ENCODE measurements at places on chromosomes 11 and 22.

DNA sequence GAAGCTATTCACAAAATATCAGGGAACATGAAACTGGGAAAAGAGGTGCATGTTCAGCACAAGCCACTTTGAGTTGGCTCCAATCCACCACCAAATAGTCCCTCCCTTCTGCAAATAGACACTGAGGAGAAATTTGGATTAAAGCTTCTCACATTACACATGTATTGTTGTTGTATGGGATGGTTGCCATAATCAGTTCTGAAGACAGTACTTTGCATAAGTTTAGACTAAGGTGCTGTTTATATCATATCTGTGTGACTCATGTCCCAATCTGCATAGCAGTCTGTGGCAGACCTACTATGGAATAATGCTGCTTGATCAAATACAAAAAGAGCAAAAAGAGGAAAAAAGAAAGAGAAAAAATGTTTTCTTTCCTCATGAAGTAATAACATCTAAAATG lies 376.7 kb upstream of the DDI1 start:
- DNase-seq, result no peak

GRCh38 chr11:120774591-120775386 lies 249.1 kb upstream of the TBCEL start:
- DNase-seq, result no peak

DNA sequence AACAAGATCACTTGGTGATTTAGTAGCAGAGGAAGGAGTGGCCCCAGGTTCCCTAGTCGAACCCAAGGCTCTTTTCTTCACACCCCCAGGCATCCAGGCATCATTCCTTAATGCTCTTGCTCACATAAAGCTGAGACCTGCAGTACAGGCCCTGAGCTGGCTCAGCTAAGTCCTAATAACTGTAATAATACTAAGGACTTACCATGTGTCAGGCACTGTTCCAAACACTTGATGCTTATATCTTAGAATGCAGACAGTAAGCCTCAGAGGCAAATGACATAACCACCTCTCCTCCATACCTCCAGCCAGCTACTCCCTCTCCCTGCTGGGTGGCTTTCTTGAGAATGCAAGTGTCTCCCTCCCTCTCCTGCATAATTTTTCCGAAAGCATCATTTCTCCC lies 33.2 kb downstream of the ANKK1 start:
- no peak for DNase-seq

GRCh38 chr11:44443836-44444769 lies 121.4 kb upstream of the CD82 start:
- DNase-seq, result no peak

GRCh38 chr11:77370217-77370616 lies 68.7 kb upstream of the GDPD4 start:
- no peak for DNase-seq

DNA sequence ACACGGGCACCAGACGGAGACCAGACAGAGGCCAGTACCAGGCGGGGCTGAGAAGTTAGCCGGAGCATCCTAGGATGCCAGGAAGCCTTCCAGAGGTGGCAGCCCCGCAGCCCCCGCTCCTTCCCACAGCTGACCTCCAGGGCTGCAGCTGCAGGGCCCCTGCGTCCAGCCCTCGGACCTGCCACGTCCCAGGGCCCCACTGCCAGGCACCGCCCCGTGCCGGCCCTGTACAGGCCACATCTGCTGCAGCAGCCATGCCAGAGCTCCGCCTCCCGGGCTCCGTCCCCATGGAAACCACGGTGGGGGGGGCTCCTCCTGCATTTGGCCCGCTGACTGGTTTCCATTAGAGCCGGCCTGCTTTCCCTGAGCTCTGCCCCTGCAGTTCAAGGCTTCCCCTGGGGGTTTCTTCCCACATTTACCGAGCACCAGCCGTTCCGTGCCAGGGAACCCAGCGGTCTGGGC lies 62.5 kb upstream of the PPARA start:
- DNase-seq, result no peak

- DNase-seq, result no peak
Measured at GRCh38 chr22:35426801-35427140, 26.8 kb downstream of the MCM5 start.

GRCh38 chr11:96474263-96474662 lies 84.5 kb downstream of the JRKL start:
- no peak for DNase-seq

GRCh38 chr22:50207383-50208140 lies 6.8 kb downstream of the SELENOO start:
- no peak for DNase-seq

DNA sequence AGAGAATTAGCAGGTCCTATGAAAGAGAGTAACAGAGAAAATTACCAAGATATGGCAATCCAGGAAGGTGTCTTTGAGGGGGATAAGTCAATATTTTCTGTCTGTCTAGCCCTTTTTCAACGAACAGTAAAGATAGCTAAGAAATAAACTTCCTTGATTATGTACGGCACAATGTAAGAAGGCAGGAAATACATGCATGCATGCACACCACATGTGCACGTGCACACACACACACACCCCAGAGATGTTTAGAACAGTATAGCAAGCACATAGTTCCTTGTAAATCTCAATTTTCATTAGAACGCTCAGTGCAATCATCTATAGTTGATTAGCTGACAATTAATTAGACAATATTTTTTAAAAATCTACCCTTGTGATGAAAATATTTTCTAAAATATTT lies 74.7 kb downstream of the MPPED2 start:
- DNase-seq, result no peak

DNA sequence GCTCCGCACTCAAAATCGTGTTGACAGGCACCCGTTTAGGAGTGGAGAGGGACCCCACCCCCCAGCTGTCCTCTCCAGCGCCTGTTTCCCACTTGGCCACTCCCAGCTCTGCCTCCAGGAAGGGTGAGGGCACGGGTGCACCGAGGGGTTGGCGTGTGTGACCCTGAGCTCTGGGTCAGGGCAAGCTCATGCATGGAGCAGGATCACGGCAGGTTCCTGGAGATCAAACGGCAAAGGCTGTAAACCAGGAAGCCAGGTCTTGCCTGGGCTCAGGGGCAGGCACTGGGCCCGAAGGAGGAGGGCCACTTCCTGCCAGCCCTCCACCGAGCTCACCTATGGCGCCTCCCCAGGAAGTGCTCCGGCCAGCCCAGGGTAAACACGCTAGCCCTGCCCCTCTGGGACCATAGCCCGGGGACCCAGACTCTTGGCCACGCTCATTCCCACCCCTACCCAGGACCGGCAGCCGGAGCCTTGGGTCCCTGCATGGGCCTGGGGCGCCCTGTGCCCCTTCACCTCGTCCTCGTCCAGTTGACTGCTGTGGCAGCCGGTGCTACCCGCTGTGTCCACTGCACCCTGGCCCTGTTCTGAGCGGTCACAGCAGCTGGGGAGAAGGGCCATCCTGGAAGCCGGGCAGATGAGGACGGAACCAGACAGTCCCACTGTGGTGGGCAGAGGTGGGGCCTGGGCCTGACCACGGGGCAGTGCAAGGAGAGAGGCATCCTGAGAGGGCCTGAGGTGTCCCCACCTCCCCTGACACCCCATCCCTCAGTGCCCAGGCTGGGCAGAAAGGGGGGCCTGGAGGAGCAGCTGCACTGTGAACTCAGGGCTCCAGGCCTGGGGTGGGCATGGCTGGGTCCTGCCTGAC lies 1.0 kb upstream of the EPS8L2 start:
- no peak for DNase-seq

GRCh38 chr22:32444068-32444467 lies 20.2 kb downstream of the BPIFC start:
- no peak for DNase-seq

DNA sequence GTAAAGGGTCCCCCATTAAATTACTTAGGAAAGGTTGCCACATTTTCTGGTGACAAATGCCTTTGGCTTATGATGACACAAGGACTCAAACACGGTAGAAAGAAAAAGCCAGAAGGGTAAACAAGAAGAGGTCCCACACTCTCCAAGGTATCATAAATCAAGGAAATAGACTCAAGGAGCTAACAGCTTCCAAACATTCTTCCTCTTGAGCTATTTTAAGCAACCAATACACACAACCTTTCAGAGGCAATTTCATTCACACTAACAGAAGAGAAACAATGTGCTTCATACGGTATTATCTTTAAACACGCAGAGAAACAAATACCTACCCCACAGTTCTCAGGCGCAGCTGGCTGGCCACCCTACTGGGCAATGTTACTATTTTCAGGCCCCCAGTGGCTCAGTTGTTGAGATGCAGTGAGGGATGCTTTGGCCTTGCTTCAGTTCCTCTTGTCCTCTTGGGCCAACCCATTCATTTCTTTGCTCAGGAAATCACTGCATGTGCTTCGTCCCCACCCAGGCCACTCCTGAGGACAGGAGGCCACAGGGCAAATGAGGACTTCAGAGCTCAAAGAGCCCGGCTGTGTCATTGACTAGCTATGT lies 15.8 kb downstream of the ABTB2 start:
- DNase-seq, result no peak

- no peak for DNase-seq
Measured at GRCh38 chr11:109644152-109644551, 222.2 kb downstream of the C11orf87 start.

DNA sequence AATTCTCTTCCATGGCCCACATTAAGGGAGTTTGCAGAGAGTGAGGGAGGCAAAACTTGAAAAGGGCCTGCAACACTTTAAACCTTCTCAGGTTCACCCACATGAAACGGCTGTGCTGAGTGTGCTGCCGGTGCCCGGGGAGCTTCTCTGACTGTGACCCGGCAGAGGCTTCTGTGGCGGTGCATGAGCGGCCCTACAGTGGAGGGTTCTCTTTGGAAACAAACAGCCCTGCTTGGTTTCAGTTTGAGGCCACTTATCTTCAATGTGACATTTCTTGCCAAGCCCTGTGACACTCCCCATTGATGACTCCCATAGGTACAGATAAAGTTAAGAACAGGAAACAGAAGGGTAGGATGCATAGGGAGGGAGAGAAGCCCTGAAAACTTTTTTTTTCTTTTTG lies 31.8 kb downstream of the FAM118A start:
- peak; percentile 52 for DNase-seq

DNA sequence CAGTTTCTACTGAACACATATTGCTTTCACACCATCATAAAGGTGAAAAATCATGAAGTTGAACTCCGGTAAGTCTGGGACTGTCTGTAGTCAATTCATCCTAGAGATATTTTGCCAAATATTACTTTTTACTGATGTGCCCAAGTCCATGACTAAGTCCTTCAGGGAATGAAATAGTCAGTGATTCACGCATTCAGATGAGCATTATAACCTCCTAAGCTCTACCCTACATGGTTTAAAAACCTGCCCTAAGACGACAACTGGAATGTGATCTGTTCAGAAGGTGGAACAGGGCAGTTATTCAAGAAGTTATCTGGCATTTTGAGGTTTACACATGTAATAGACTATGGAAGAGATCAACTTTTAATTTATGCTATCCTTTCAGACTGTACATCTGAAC lies 125.6 kb downstream of the TRPC6 start:
- no peak for DNase-seq

DNA sequence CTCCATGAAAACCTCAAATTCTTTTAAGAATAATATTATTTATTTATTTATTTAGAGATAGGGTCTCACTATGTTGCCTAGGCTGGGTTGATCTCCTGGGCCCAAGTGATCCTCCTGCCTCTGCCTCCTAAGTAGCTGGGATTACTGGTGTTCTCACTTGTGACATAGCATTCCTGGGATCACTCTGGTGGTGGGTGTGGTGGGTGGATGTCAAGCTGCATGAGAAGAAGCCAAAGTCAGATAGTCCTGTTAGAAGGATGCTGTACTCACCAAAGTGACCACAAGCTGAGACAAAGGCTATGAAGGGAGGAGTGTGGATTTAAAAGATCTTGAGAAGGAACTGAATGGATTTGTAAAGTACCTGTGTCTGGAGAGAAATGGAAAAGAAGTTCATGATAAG lies 87.9 kb upstream of the SPON1 start:
- no peak for DNase-seq

- no peak for DNase-seq
Measured at GRCh38 chr11:83480811-83481210, 194.6 kb upstream of the CCDC90B start.

DNA sequence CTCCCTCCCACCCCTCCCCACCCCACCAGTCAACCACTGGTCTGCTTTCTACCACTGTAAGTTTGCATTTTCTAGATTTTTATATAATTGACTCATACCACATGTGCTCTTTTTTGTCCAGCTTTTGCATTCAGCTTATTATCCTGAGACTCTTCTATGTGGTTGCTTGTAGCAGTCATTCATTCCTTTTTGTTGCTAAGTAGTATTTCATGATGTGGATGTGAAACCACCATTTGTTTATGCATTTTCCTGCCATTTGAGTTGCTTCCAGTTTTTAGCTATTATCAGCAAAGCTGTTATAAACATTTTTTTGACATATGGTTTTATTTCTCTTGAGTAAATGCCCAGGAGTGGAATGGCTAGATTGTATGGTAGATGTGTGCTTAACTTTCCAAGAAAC lies 77.0 kb upstream of the FGF3 start:
- DNase-seq, result no peak

DNA sequence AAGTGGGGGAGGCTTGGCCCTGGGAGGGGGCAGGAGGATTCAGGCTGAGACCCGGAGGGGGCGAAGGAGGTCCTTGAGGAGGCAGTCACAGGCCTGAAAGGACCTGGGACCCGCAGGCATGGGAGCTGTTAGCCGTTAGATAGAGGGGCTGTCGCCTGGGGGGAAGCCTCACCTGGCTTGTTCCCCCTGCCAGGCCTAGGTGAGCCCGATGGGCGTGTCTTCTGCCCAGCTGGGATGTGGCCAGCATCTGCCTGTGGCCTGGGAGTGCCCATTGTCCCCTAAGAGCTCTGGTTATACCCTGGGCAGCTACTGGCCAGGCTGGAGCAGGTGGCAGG lies 1.8 kb upstream of the DUSP8 start:
- no peak for DNase-seq

DNA sequence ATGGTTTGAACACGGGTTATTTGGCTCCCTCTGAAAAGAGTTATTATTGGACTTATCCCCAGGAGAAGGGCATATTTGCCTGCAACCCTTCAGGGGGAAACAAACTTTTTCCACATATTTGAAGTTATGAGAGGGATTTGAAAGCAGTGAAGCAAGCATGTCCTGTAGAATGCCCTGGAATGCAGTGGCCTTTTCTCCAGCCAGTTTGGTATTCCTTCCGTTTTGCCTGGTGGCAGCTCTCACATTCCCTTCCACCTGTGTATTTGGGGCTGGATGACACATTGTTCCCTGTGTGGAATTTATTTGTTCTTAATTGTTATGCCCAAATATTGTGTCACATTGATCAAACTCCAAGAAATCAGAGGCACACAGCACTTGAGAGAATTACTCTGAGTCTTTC lies 59.0 kb downstream of the OSBP2 start:
- no peak for DNase-seq

DNA sequence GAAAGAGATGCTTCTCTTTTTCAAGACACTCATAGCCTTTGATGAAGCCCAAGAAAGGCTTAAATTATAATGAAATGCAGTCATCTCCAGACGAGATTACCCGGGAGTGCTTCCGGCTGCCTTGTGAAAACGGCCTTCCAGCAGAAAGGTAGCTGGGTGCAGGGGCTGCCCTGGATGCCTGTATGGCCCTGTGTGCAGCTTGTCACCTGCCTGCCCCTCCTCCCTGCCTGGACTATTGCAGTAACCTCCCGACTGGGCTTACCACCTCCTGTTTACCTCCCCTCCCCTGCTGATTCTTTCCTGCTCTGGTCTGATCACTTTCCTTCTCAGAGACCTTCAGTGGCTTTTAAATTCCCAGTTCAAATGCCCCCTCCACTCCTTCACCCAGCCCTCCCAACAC lies 126.4 kb upstream of the SYT13 start:
- no peak for DNase-seq

- DNase-seq, result no peak
Measured at GRCh38 chr11:70201882-70202861, 924 bp upstream of the FADD start.

GRCh38 chr11:26761361-26761809 lies 39.5 kb upstream of the SLC5A12 start:
- no peak for DNase-seq

GRCh38 chr11:74710281-74710938 lies 20.8 kb downstream of the CHRDL2 start:
- no peak for DNase-seq

GRCh38 chr11:65266210-65266609 lies 4.4 kb downstream of the POLA2 start:
- no peak for DNase-seq

Measured in CD4-positive, alpha-beta T cell treated with Interleukin-6 at 100 ng/mL for 8 hours (primary cell).